ENCODE measurements at places on chromosomes 4 and X.

GRCh38 chr4:55159851-55160250 lies 34.5 kb upstream of the KDR start:
- DNase-seq = no peak

GRCh38 chr4:67250131-67250896 lies 295.0 kb downstream of the CENPC start:
- no peak for DNase-seq

- no peak for DNase-seq
These were observed 120.6 kb downstream of the JADE1 start for GRCh38 chr4:128930051-128930450.

DNA sequence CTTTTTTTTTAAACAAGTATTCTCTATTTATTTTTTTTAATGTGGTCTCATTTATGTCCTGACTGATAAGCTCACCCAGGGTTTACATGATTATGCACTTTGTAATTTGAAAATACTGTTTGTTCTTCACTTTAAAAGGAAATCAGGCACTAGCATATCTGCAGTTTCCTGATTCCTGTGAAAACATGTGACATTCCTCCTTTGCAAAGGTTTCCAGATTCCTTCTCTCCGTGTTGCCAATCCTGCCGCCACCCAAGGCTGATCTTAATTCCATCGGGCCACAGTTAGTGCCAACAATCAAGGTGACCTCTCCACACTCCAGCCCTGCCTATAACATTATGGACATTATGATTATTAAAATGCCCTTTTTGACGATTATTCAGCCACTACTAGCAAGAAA lies 225.4 kb downstream of the PCDH7 start:
- DNase-seq = no peak

GRCh38 chr4:164803702-164804101 lies 49.8 kb downstream of the SMIM31 start:
- no peak for DNase-seq

- no peak for DNase-seq
These were observed 12.2 kb upstream of the MCF2 start for GRCh38 chrX:139720136-139720535.

DNA sequence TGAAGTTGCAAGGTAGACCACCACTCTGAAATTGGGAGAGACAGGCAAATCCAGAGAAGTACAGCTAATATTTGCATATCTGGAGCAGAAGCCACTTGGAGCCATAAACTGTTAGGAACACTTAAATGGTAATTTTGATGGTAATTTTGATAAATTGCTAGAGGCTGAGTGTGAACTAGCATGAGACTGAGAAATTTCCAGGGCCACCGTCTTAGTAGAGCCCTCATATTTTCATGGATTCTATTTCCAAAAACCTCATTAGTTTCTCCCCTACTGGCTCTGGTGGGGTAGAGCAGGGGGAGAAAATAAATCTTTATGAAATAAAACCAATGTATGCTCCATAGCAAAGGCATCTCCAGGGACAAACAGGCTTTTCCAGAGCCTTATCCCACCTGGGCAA lies 429.4 kb upstream of the DIPK2B start:
- DNase-seq = no peak

DNA sequence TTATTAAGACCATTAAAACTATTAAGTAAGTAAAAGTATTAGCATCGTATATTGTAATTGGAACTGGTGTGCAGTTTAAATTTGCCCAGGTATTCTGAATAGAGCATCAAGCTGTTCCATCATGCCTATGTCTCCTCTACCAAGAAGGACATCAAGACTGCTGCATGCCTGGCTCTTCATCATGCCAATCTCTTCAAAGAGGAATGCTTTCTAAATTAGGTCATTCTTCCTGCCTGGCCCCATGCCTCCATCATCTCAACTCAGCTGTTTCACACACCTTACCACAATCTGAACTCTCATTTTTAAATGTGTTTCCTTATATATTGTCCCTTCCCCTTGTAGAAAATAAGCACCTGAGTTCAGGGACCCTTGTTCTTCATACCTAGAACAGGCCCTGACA lies 270.5 kb upstream of the PPARGC1A start:
- DNase-seq = no peak

Data from CD4-positive, CD25-positive, alpha-beta regulatory T cell (primary cell).